ENCODE measurements at places on chromosomes 2 and 18.

GRCh38 chr2:235705296-235705695 is 211.5 kb downstream of the AGAP1 start:
- no peak for DNase-seq

- DNase-seq: no peak
Measured at GRCh38 chr2:16584084-16584483, 81.5 kb downstream of the CYRIA start.

DNA sequence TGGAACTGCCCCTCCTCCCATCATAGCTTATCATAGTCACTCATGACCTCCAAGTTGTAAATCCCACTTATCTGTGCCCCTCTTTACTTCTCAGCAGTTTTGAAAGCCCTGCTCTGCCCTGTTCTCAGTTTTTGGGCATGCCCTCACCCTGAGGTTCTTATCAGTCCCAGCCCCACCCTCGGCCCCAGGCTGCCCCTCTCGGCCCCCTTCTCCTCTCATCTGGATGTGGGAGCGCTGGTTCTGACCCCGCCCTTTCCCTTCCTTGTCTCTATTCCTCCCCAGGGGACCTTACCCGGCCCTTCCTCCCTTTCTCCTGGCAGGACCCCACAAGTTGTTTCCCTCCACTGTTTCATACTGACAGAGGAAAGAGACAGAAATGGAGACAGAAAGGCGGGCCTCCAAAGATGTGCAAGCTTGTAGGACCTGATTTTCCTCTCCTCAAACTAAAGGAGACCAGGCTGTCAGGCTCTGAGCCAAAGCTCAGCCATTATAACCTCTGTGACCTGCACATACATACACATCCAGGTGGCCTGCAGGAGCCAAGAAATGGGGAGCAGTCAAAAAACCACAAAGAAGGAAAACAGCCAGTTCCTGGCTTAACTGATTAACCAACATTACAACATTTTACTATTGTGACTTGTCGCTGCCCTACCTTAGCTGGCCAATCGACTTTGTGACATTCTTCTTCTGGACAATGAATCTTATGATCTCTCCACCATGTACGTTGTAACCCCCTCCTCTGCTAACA is 171.0 kb upstream of the HS6ST1 start:
- DNase-seq: no peak

DNA sequence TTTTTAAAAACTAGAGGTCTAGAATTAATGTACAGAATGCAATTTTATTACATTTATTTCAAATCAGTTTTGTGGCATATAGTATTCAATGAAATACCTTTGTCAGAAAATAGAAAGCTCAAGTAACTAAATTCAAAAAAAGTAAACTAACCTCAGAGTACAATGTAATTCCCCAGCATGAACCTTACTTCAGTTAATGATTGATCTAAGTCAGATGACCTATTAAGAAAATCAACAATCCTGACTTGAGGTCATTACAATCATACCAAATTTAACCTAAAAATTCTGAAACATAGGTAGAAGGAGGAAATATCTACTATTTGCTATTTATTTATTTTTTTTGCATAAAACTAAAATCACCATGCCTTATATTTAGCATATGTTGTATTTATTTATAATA is 142.9 kb downstream of the CCDC102B start:
- DNase-seq: no peak

- no peak for DNase-seq
Measured at GRCh38 chr2:190854726-190855125, 25.9 kb upstream of the GLS start.

DNA sequence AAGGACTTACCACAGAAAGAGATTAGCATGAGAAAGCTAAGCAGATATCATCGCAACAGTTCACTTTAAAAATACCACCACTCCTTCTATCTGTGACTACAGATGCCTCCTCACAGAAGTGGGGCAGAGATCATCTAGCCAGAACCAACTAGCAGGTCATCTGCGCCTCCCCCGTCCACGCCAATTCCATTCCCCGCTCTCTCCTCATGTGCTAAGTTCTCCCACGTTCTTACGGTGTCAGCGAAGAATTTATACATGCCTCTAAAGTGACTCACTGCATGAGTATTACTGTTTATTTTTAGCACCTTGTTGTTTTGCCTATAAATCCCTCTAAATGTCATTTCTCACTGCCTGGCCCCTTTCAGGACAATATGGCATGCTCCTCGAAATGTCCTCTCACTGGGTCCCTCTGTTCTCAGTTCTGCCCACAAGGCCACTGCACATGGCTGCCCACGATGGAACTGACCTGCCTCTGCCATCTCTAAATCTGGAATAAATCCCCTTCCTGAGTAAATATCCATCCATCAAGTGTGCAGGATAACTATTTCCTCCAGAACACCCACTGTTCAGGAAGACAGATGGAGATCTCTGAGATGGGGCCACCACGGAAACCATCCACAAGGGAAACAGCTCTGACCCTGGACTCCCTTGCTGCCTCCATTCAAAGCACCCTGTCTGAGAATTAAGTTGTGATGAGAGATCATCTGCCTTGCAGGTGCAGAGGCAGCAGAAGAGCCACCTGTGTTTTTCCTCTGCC is 137.7 kb downstream of the IRS1 start:
- DNase-seq: no peak

GRCh38 chr2:171991027-171991426 is 8.7 kb upstream of the METAP1D start:
- no peak for DNase-seq

DNA sequence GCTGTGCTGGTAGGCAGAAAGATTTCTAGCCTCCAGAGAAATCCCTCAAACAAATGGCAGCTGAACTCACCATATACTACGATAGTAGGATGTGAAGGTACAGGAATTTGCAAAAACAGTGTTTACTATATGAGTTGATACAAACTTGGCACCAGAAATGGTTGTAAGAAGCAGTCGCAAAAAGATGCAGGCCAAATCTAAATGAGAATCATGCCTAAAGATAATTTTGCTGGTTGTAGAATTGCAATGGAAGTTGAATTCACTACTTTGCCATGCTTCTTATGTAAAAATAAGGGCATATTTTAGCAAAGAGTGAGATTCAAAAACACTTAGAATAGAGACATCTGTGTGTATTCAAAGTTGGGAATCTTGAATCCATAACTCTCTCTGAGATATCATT is 924.7 kb downstream of the SUCLG1 start:
- DNase-seq: no peak

- no peak for DNase-seq
Measured at GRCh38 chr2:66866331-66867062, 431.6 kb downstream of the MEIS1 start.

GRCh38 chr2:19536136-19536535 is 177.7 kb upstream of the OSR1 start:
- DNase-seq: no peak

GRCh38 chr2:9085353-9085752 is 81.9 kb upstream of the MBOAT2 start:
- DNase-seq: no peak

DNA sequence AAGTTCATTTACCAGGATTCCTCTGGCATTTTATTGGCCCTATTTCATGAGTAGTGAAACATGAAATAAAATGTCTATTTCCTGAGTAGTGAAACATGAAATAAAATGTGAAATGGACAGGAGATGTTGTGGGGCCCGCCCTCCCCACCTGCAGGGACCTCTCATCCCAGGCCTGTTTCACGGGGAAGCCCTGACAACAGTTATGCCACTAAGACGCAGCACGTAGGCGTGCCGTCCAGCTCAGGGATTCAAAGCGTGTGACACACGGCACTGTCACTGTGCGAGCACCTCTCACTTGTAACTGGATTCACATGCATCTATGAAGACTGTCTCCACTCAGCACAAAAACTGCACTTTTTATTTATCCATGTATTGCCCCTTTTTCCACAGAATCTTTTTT is 83.4 kb upstream of the SNTG2 start:
- DNase-seq: no peak

GRCh38 chr2:219158586-219158985 is 2.0 kb downstream of the NHEJ1 start:
- no peak for DNase-seq

DNA sequence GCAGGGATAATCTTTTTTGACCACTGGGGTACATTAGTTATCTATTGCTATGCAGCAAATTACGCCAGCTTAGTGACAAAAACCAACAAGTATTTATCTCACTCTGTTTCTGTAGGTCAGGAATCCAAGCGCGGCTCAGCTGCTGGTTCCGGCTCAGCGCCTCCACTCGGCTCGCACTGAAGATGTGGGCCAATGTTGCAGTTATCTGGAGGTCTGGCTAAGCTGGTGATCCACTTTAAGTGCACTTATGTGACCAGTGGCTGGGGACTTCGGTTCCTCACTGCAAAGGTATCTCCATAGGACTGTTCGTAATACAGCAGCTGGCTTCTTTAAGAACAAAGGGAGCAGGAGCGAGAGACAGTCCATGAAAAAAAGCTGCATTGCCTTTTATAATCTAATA is 591.9 kb downstream of the TMEM182 start:
- no peak for DNase-seq

GRCh38 chr2:88351249-88351601 is 101.3 kb downstream of the FOXI3 start:
- DNase-seq: no peak

- DNase-seq: no peak
Measured at GRCh38 chr2:7161501-7161900, 244.3 kb downstream of the RNF144A start.

- no peak for DNase-seq
Measured at GRCh38 chr2:121219866-121220265, 65.1 kb downstream of the TFCP2L1 start.
